ENCODE measurements at places on chromosomes 5 and 9.
A peak's percentile ranks its signal among the peaks of the same experiment; 100 is the strongest.

DNA sequence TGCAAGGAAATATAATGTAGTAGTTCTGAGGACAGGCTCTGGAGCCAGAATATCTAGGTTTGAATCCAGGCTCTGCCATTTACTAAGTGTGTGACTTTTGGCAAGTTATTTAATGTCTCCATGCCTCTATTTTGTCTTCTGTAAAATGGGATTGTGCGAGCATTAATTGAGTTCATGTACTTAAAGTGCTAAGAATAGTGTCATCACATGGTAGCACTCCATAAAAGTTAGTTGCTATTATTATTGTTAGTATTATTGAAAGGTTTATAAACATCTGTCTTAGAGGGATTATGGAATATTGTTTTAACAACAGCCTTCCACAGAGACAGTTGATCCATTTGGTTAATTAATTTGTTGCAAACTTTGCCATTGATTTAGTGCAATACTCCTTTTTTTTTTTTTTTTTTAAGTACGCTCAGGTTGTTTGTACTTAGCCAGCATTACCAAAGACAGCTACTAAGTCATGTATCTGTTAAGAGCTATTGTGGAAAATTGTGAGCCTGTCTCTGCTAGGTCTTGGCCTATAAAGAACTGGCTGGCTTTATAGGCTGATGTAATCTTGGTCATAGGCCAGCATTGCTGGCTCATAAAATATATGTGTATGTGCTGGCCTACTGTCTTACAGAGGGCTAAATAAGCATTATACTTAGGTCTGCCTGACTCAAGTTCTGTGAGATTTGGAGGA is 174.7 kb downstream of the WDR70 start:
- no peak for DNase-seq

DNA sequence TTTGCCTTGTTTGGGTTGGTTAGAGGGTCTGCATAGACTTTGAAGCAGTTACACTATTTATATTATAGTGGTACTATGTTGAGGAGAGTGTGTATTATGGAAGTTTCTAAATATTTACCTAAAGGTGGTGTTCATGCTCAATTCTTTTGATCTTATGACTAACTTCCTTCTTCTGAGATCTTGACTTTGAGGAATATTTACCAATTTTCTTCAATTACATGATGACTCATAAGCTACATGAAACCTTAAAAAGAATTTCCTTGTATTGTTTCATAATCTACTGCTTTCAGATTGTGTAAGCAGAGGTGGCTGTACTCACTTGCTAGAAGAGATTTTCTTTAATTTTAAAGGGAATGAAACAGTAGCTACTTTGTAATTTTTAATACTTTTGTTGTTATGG is 276.1 kb downstream of the TAF11L14 start:
- no peak for DNase-seq

GRCh38 chr5:102758576-102758975 is 3.5 kb downstream of the PAM start:
- DNase-seq = no peak

- no peak for DNase-seq
Measured at GRCh38 chr5:134527961-134528424, 2.5 kb downstream of the JADE2 start.

GRCh38 chr5:8429778-8430758 is 561.1 kb downstream of the MTRR start:
- no peak for DNase-seq

- DNase-seq = no peak
Measured at GRCh38 chr5:2748179-2748860, 3.2 kb downstream of the IRX2 start.

- no peak for DNase-seq
Measured at GRCh38 chr5:6667648-6668047, 34.4 kb downstream of the SRD5A1 start.

DNA sequence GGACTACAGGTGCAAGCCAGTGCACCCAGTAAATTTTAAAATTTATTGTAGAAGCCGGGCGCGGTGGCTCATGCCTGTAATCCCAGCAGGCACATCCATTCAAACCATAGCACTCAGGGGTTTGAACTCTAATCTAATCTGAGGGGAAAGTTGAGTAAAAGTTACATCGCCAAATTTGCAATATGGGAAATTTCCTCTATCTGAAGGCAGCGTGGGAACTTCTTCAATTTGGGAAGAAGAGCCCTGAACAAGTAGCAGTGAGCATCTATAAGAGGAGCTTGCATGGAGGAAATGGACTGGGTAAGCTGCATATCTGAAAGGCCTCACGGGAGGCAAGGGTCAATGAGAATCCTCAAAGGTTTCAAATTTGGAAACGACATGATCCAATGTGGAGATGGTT is 2.7 kb upstream of the DNAJC25 start:
- no peak for DNase-seq

DNA sequence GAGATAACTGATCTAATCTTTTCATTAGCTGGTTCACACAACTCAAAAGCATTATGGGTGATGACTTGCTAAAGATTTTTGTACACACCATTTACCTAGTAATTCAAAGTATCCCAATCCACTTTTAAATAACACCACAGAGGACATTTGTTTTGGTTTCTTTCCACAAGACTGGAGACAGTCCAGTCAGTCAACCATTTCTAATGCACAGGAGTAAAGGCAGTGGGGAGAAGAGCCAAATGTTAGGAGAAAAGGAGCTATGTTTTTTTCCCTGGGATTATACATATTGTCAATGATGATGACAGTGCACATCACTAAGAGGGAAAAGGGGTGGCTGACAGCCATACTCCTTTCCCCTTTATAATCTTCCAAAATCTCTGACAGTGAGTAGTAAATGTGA is 240.9 kb downstream of the GABRB2 start:
- DNase-seq = no peak

GRCh38 chr5:180175015-180175431 is 34.0 kb downstream of the RASGEF1C start:
- no peak for DNase-seq

GRCh38 chr5:32325616-32326015 is 12.9 kb upstream of the MTMR12 start:
- no peak for DNase-seq

DNA sequence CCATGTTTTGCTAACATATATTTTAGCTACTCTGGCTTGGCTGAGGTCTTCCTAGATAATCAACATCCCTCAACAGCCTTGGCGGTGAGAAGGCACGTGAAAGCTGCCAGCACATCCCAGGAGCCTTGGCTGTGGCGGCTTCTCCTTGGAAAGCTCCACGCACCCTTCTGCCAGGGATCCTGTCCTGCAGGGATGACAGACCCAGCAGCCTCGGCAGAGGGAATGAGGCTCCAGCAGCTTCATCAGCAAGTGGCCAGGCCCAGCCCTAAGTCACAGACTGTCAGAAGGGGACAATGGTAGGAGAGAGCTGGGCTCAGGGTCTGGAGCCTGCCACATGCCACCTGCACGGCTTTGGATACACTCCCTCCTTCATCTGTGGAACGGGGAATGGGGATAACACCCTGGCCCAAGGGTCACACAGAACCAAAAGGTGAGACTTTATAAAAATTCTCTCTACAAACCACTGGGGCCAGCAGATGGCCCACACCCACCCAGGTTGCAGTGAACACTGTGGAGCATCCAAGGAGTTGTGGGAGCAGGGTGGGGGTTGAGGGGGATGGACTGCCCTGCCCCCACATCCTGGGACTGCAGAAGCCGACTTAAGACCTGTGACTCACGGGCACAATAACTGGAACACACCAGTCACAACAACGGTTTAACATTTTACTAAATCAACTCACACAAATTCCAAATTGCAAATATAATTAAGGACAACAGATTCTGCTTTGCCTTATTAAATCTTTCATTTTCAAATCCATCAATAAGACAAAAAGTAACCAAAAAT is 65.1 kb downstream of the MACROH2A1 start:
- DNase-seq = no peak

DNA sequence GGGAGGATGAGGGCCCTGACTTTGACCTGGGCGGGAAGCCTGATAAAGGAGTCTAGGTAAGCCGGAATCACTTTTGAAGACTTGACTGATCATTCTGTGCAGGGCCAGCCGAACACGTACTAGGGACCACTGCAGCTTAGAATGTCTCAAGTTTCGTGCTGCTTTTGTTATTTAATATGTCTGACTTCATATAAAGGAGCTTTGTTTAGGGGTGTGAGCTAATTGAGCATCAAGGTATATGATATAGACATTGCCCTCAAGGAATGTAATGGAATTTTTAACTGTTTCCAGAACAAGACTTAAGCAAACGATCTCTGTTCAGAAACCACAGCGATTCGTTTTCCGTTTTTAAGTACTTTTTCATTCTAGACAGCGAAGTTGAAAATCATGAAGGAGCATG is 173.0 kb downstream of the SEMA6A start:
- DNase-seq = no peak

DNA sequence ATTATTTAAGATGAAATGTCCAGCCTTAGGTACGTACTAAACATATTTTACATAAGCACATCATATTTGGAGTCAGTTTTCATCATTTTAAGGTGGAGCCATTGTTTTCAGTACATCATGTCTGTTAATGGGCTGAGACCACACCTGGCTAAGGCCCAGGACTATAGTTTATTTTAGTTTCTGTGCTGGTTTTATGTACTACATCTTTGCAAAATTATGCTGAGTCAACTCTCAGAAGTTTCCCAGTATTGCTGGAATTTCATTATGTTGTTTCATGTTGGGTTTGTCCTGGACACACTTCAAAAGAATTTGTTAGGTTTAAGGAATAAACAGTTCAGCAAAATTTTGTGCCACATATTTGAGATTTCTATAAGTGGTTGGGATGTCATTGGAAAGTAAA is 171.2 kb downstream of the CCDC171 start:
- DNase-seq = no peak

DNA sequence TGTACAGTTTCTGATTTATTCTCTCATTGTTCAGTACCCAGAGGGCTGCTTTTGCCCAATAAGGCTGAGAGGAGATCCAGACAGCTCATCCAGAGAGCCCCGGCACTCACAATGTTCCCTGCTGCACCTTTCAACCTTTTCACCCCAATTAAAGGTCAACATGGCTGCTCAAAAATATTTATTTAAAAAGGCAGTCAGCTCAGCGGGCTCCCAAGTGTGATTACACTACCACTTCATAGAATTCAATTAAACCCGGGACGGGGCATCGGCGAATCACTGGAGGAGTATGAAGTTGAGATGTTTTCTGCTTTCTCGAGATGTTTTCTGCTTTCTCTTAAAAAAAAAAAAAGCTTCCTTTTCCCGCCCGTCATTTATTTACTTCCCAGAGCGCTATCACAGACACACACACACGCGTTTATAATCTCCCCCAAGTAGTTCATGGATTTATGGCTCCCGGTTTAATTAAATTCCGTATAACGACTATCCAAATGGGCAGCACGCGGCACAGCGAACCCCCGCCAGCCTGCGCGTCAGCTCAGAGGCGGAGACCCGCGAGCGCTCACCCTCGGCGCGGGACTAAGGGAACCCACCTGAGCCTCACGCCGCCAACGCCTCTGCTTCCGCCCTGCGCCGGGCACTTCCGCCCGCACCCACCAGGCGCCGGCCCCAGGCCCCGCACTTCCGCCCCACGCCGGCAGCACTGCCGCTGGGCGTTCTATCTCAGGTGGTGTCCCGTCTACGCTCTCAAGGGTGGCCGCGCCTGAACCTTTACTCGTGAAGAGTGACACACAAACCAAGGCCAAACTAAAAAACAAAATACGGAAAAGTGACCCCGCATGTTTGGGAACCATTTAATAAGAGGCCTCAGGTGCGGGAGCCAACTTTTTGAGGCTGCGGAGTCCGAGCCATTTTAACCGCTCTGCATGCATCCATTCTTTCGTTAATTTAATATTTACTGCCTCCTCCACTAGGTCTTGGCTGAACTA is at the start of gene C5orf63:
Gene C5orf63 (minus strand): TSS at position 642 of the 986 bp plus-strand sequence. CDS start 14,507 bp downstream, outside the sequence.
- DNase-seq = peak; percentile 82

DNA sequence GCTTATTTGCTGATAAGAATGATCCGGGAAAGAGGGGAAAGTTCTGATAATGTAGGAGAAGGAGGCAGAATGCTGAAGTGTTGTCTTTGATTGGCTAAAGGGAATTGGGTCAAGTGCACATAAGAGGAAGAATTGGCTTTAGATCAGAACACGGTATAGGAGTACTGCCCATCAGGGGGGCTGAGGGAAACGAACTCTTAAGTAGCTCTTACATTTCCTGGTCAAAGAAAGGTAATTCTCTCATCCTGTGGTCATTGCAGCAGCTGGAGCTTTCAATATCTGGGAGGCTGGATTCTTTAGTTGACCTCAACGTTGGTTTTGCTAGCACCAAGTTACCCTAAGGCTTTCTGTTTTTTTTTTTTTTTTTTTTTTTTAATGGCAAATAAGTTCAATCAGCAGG is 178.7 kb upstream of the NR3C1 start:
- DNase-seq = no peak

GRCh38 chr5:14777932-14778791 is 93.4 kb downstream of the ANKH start:
- DNase-seq = no peak
